ENCODE measurements at places on chromosomes 1 and 21.

- no peak for DNase-seq
Measured at GRCh38 chr21:28540514-28540913, 452.2 kb downstream of the LTN1 start.

- DNase-seq, result no peak
Measured at GRCh38 chr1:115156826-115157468, 67.6 kb upstream of the TSPAN2 start.

DNA sequence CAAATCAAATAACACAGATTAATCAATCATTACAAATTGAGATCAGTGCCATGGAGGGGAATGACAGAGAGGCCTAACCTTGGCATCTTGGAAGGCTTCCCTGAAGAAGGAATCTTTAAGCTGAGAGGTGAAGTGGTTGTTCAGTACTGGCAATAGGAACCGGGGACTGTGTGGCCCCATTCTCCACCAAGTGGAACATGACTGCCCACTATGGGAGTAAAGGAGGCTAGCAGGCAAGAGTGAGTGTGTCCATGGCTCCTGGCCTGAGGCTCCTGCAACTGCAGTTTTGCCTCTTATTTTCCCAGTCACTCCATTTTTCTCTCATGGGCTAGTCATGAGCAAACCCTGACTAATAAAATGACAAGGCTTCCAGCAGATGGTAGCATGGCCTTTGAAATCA lies 112.2 kb upstream of the GJB5 start:
- DNase-seq, result no peak

DNA sequence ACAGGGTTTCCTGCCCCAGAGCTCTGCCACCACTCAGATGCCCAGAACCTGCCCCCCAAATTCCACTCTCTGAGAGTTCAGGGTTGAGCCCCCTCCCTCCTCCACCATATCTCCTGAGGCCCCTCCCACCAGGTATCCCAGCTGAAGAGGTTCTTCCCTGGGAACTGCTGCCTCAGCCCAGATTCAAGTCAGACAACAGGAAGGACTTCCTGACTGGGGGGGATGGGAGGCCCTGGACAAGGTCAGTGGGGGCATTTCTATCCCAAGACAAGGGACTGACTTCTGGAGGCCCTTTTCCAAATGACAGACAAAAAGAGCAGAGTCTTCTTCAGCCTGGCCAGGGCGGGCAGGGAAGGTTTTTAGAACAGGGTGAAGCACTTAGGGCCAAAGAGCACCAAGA lies 24.1 kb upstream of the TENT5B start:
- no peak for DNase-seq

DNA sequence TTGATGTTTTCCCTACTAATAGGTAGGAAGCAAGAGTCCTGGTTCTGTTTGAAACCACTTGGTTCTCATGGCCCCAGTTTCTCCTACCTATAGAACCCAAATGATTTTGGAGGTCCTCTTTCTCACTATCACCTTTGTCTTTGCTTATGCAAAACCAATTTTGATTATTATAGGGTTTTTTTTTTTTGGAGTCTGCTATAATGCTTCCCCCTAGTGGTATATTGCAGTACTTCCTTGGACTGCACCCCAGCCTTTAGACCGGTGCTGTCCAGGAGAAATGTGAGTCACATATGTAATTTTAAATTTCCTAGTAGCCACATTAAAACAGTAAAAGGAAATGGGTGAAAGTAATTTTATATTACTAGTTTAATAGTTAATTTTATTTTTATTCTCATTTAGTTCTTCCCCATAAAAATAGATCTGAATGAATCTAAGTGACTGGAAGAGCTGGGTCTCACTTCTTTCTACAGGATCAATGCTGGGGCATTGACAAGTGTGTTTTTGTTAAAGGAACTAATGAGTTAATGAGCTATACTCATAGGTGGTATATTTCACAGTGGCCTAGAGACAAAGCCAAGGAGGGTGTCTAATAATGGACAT lies 10.6 kb downstream of the FCMR start:
- DNase-seq, result peak; percentile 70
